Renal pelvis (tissue), 12 donors: ENCODE measurements at places on chromosomes 5 and 9.

DNA sequence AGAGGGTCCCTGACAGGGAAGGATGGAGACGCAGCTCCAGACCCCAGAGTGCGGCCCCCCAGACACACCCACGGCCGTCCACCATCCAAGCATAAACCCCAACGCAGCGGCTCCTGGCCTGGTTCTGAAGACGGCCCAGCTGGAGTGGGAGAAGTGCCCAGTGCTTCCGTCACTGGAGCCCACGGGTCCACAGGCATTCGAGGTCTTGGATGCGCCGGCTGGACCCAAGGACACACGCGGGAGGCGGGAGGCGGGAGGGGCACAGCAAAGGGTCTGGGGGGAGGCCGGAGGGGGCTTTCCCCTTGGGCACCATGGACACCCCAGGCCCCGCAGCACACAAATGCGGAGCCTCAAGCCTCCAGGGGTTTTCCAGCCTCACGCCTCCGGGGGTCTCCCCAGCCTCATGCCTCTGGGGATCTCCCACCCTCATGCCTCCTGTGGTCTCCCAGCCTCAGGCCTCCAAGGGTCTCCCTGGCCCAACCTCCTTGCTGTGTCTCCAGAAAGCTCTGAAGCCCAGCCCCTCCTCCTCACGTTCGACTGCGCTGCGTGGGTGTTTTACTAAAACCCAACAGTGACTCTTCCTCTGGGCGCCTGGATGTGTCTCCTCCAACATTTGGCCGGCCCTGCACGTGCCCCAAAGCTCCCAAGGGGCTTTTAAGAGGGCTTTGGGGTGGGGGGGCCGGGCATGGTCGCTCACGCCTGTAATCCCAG lies 15.2 kb downstream of the EXD3 start:
- DNase-seq: no peak

DNA sequence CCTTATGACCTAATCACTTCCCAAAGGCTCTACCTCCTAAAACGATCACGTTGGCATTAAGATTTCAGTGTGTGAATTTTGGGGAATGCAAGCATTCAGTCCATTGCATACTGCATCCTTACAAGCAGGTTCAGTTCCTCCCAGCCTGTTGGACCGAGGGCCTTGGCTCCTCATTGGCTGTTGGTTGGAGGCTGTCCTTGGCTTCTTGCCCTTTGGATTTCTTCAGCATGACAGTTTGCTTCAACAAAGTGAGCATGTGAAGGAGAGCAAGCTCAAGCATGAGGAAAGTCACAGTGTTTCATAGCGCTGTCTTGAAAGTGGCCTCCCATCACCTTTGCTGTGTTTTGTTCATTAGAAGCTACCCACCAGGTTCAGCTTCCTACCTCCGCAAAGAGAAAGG lies 109.5 kb downstream of the GADD45G start:
- no peak for DNase-seq

DNA sequence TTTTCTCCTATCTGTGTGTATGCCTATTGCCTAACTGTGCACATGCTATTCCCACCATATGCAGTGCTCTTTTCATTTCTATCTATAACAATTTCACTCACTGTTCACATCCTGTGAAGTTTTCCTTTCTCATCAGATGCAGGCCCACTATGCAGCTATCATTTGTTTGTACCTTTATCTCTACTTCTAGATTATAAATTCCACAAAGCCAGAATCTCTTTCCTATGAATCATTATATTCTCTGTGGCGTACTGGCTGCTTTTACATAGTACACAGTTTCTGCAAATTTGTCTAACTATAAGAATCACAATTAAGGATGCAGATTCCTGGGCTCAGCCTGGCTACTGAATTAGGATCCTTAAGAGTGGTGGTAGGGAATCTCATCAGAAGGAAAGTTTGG lies 600.8 kb upstream of the ARRDC3 start:
- no peak for DNase-seq

DNA sequence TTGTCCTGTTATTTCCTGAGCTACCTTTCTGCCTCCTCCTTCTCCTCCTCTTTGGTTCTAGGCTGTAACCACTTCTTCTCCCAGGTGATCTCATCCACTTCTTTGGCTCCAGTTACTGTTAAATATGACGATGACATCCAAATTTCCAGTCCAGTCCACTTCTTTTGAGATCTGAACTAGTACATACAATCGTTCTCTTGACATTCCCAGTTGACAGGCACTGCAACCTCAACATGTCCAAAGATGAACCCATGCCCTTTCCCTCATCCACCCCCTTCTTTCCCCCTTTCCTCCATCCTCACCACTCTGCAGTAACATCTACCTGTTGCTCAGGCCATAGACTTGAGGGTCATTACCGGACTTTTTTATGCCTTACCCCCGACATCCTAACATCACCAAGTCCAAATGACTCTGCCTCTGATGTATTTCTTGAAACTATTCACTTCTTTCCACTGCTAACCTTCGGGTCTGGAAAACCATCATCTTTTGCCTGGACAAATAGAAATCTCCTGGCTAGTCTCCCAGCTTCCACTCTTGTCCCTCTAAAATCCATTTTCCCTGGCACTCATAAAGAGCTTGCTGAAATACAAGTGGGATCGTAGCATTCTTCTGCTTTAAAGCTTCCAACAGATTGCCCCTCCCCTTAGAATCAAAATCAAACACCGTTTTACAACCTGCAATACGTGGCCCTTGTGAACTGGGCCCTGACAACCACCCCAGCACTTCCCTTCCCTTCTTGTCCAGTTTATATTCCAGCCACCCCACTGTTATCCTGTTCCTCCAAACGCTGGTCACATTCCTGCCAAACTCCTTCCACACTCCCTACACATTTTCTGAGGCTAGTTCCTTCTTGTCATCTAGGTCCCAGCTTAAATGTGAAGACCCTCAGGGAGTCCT lies 31.5 kb downstream of the KLF9 start:
- no peak for DNase-seq

DNA sequence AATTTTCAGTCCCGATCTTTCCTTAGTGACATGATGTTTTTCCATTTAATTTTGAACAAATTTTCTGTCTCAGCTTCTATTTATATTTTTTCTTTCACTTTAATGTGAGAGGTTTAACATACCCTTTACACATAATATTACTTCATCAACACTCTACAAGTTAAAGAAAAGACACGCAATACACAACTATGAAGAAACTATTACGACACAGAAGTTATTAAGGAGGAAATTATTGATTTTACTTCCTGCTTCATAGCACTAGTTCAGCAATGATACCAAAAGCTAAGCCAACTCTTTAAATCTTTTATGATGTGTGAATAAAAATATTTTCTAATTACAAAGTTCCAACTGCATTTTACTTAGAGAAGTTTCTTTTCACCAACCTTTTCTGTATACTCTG lies 432.3 kb upstream of the DAB2 start:
- DNase-seq: no peak

GRCh38 chr5:44828719-44829118 lies 20.0 kb downstream of the MRPS30 start:
- DNase-seq: no peak

GRCh38 chr9:93225892-93226291 lies 42.0 kb downstream of the WNK2 start:
- DNase-seq: no peak

- no peak for DNase-seq
Measured at GRCh38 chr5:148035676-148036075, 28.1 kb upstream of the SPINK5 start.

DNA sequence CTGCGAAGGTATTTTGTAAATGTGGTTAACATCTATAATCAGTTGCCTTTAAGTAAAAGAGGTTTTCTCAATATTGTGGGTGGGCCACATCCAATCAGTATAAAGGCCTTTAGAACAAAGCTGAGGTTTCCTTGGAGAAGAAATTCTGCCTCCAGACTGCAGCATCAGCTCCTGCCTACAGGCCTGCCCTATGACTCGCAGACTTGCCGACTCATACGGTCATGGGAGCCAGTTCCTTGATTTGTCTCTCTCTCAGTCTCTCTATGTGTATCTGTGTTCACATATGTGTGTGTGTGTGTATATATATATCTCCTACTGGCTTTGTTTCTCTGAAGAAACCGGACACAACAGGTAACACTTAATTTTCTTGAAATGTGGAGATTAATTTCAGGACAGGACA lies 45.3 kb downstream of the SLC36A1 start:
- DNase-seq: no peak

DNA sequence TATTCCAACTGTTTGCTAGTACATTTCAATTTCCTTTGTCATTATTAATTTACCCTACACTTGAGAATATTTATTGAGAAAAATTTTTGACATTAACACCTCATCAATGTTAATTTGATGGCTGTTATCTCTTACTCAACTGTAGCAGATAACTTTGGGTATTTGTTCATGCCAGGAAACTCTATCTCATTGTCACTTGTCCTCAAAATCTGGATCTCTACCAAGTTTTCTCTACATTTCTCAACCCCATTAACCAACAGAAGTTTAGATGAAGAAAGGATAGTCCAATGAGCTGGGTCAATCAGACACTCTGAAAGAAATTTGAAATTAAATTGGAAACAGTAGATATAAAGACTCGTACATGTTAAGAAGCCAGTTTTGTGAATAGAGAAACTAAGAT lies 395.3 kb downstream of the TUSC1 start:
- DNase-seq: no peak
